T-helper 17 cell (primary cell): ENCODE measurements at places on chromosomes 7 and 10. TPM values are rescaled to one million over a fixed set of nuclear protein-coding genes. Genes with fewer than 3 reads are reported as not detected.

The PDLIM1 gene
- 44.4 TPM for total RNA-seq

The CXCL12 gene
- total RNA-seq: 0.13 TPM

The RAB18 gene
- total RNA-seq: 101 TPM

The CYP3A4 gene
- not detected for total RNA-seq

The ATRNL1 gene
- not detected for total RNA-seq

The ITGA8 gene
- not detected for total RNA-seq

The TAC1 gene
- total RNA-seq: not detected

The ASB10 gene
- not detected for total RNA-seq

The APBB1IP gene
- total RNA-seq: 77.1 TPM
